SW480 (cell line): ENCODE measurements at places on chromosomes 12 and 14.

- no peak for DNase-seq
Observed at GRCh38 chr12:31316891-31317290, 9.1 kb downstream of the SINHCAF start.

- DNase-seq = peak; percentile 30
Observed at GRCh38 chr12:76144245-76144549, 59.7 kb upstream of the NAP1L1 start.

- DNase-seq = peak; percentile 74
Observed at GRCh38 chr12:15522574-15523187, 200.4 kb downstream of the PTPRO start.

GRCh38 chr14:79862045-79862444 is 349.3 kb downstream of the DIO2 start:
- DNase-seq = no peak

DNA sequence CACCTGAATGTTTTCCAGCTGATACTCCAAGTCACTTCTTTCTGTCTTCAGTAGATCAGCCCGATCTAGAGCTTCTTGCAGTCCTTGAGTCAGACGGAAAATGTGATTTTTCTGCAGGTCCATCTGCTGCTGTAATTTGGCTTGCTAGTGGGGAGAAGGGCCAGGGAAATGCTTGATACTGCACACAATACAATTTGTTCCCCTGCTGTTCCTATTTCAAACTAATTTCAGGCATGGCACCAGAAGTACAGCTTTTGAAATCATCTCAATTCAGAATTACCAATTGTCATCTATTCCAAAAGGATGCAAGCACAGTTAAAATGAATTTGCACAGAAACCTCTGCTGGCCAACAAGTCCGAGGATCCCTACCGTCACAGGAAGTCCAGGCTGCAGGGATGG is 53.4 kb downstream of the PRKAB1 start:
- no peak for DNase-seq

DNA sequence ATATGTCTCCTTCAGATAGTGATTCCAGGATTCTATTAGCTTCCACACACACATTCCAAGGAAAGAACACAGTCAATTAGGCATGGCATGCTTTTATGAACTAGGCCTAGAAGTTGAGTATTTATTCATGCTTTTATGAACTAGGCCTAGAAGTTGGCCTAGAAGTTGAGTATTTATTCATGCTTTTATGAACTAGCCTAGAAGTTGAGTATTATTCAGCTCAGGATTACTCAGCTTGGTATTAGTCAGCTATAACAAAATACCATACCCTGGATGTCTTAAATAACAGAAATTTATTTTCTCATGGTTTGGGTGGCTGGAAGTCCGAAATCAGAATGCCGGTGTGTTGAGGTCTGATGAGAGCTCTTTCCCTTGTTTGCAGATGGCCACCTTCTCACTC is 442.7 kb upstream of the FLRT2 start:
- no peak for DNase-seq
